Natural killer cell (primary cell): ENCODE measurements at places on chromosomes 1 and 21. TPM values are rescaled to one million over a fixed set of nuclear protein-coding genes. Genes with fewer than 3 reads are reported as not detected.
A peak's percentile ranks its signal among the peaks of the same experiment; 100 is the strongest.

Gene CLCA1
- not detected for total RNA-seq

DNA sequence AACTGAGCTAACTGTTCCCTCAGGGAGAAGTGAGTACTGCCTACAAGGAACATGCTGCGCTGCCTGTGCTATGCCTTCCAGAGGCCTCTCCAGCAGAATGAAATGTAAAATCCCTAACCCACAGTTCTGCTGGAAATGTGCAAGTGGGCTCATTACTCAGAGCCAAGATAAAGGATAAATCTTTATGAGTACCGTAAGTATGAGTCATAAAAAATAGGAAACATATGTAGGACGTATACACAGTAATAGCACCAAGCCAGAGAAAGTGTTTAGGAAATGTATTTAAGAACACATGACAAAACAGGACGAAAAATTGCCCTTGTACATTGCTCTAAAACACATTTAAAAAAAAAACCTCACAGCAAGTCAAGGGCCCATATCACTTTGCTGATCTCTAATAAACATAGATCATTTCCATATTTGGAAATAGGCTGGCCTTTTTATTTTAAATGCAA, 104.6 kb downstream of the TGFBR3 start:
- DNase-seq: no peak

- no peak for DNase-seq
Measured at GRCh38 chr21:39527664-39528381, 76.1 kb downstream of the SH3BGR start.

GRCh38 chr1:247212627-247213617, 41.1 kb upstream of the ZNF124 start:
- DNase-seq: no peak

- DNase-seq: peak; percentile 66
Measured at GRCh38 chr1:159921700-159922504, 3.4 kb downstream of the TAGLN2 start.

- no peak for DNase-seq
Measured at GRCh38 chr1:236222632-236223031, 59.1 kb downstream of the ERO1B start.
